Caki2 (cell line): ENCODE measurements at places on chromosomes 16 and 17.

DNA sequence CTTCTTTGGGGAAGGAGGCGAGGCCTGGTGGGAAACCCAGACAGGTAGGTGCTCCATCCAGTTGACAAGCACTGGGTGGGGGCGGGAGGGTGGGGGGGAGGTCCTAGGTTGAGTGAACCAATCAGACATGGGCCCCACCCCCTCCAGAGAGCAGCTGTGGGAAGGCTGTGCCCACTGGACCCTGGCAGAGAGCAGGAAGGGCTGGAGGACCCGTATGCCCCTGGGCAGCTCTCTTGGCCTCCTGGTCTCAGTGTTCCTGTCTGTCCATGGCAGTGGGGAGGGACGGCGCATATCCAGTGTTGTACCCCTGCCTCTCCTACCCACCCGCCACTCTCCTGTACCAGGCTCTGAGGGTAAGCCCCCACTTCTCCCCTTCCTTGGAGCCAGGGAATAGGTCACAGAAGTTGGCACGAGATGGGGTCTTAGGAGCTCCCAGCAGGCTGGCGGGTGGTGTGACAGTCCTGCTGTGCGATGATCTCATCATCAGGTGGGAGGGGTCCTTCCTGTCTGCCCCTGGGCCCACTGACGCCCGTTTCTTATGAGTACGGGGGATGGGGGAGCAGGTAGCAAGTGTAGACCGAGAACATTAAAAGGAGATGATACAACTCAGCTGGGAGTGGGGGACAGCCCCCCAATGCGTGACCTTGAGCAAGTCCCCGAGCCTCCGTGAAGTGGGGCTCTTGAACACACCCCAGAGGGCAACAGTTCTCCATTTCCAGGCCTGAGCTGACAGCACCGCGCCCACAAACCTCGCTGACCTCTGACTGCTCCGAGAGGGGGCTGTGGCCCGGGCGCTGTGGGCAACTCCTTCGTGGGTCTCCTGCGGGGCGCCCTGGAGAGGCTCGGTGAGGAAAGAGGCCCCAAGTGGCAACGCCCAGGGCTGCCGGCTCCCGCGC lies 1.2 kb upstream of the ZFPM1 start:
- peak; percentile 30 for DNase-seq

DNA sequence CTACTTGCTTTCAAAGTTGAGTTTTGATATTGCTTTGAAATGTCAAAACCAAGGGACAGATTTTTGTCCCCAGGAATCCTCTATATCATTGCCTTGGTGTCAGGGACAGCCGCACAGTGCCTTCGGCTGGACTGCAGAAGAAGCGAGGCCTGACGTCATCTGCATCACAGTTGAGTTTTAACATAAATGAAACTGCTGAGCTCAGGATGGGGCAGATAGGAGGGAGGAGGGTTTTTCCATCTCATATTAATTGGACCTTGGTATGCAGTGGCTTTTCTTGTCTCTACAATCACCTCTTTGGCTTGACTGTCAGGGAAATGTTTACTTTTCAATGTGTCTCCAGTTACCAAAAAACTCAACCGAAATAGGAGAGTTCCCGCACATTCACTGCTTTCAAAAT lies 111.3 kb downstream of the AATF start:
- no peak for DNase-seq

DNA sequence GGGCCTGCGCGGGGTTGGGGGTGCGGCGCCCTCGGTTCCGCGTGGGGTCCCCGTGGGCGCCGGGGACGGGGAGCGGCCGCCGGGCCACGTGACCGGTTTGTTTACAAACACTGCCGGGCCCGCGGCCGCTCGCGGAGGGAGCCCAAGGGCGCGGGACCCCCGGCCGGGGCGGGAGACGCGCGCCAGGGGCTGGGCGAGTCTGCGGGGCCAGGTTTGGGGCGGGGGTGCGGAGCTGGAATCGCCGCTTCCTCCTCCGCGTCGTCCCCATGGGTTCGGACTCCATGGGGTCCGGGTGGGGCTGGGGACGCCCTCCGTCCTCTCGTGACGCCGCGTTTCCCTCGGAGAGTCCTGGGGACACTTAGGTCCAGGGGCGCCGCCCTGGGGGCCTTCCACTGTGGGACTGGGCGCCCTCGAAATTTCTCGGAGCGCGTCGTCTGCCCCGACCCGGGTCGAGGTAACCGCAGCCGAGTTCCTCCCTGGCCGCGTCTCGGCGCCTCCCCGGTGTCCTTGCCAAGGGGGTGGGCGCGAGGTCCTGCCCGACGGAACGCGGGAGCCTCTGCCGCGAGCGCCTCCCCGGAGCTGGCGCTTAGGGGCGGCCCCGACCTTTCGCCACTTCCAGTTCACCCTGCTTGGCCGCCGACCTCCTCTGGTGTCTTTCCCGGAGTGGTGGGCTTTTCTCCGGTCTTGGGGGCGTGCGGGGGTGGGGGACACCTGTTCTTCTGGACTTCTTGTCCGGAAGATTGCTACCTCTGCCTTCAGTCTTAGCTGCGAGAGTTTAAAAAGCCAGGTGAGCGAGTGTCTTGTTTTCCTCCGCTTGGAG lies 684 bp downstream of the YPEL2 start:
- peak; percentile 13 for DNase-seq

- DNase-seq: no peak
These were observed at the start of gene KRTAP16-1 for GRCh38 chr17:41308918-41309359. TSS of gene KRTAP16-1 (minus strand) at chr17:41309309. CDS start at chr17:41309253, 56 bp downstream.

DNA sequence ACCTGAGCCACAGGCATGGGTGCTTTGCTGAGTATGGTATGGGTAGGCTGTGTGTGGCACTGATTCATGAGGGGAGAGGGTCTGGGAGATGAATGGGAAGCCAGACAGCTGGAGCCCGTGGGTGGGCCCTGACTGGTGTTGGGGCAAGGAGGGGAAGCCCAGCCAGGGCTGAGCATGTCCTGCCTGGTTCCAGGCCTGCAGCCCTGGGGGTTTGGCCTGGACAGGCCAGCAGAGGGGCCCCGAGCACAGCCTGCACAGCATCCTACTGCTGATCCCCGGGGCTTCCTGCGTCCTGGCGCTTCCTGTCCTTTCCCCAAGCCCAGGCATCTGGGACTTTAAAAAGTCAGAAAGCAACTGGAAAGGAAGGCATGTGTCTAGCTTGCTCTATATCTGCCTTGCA lies 4.6 kb upstream of the MVD start:
- DNase-seq: no peak

GRCh38 chr17:61997664-61998063 lies 67.4 kb downstream of the MED13 start:
- DNase-seq: no peak

- peak; percentile 73 for DNase-seq
These were observed 23.2 kb downstream of the ZNF213 start for GRCh38 chr16:3158026-3158509.

DNA sequence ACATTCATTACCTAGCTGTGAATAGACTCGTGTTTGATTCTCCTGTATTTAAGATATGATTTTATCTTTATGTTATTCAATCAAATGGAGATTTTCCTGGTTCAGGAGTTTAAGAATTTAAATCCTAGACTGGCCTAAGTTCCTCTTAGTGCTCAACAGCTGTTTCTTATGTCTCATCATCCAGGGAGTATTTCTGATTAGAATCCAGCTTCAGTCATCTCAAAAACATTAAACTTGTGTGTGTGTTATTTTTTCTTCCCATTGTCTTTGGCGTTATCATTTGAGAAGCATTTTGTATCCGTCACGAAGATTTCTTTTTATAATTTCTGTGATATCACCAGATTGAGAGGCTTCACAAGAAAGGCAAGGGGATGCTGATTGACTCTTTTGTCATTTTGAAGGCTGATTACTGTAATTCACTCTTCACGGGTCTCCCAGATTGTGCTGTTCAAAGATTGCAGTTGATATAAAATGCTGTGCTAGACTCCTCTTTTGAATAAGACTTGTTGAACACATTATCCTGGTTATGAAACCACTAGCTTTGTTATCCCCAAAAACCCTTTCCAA lies 204.8 kb downstream of the CDH8 start:
- DNase-seq: no peak

GRCh38 chr16:4713663-4714501 lies 20.2 kb downstream of the ANKS3 start:
- no peak for DNase-seq

- no peak for DNase-seq
These were observed 1410.9 kb upstream of the CDH8 start for GRCh38 chr16:63447121-63447520.

DNA sequence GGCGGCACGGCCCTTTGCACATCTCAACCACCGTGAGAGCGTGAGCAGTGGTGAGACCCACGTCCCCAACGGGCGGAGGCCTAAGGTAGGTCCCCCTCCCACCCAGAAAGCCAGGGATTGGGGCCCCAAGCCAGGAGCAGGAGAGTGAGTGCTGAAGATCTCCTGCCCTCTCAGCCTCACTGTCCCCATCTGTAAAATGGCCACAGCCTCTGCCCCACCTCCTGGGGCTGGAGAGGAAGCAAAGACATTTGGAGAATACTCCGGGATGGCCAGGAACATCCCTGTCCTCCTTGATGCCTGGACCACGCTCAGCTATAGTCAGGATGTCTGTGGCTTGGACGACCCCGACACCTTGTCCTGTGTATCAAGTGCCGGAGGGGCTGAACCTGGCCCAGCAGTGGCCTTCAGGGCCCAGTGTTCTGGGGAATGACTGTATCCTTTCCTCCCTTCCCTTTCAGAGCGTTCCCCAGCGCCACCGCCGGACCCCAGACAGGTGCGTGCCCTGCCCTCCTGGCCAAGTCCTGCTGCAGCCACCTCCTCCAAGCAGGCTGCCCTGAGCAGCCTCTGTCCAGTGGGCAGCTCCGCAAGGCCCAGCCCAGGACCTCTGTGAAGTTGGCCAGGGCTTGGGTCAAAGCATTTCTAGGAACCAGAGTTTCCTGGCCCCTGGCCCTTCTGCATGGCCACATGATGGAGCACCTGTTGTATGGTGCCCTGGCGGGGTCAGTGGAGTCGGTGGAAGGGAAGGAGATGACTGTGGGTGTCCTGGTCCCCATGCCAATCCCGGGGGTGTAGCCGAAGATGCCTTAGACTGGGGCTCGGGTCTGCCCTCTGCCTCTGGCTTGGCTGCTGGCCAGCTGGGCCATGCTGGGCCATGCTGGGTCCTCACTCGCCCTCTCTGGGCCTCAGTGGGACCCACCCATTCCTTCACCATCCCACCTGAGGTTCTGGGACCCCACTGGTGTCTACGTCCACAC lies 38.4 kb downstream of the ADCY7 start:
- no peak for DNase-seq

DNA sequence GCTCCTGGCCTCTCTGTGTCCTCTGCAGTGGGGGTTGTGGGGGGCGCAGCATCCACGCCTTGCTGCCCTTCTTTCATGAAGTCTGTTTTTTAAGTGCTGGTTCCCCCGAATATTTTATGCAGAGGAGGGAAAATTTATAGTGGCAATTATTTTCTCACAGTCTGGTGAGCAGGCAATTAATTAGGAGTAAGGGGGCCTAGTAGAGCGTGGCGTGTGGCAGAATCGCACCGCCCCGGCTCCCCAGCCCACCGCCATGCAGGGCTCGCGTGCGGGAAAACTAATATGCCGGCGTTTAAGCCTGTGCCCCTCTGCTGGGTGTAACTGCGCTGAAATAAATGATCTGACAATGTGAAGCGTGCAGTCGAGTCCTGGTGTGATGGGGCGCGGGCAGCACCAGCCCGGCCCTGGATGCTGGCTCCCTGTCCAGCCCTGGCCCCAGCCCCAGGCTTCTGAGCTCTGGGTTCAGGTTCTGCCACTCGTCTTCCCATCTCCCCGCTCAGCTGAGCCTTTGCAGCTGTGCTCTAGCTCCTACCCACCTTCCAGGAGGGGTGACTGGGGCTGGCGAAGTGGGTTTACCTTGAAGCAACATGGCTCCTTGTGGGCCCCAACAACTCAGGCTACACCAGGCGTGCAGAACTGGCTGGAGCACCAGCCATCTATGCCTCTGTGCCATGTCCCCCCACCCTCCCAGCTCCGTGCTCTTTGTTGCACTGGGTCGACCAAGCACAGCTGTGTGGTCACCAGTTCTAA lies 13.8 kb downstream of the ENGASE start:
- DNase-seq: no peak

DNA sequence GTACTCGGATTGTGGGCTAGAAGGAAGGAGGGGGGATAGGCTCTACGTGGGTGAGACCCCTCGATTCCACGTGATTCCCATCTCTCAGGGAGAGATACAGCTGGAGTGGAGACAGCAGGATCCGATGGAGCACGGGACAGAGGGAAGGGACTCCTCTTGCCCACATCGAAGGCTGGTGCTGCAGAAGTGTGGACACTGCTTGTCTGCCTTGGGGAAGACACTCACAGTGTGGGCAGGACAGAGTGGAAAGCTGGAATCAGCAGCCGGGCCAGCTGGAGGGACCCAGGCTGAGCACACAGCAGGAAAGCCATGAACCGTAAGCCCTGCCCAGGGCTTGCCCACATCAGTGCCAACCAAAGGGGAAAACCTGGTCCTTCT lies 42.1 kb upstream of the RPH3AL start:
- no peak for DNase-seq

- peak; percentile 72 for DNase-seq
These were observed 2.1 kb downstream of the ACE start for GRCh38 chr17:63478814-63479494.

- DNase-seq: peak; percentile 61
These were observed 690 bp downstream of the RHOT1 start for GRCh38 chr17:32142857-32143526.

DNA sequence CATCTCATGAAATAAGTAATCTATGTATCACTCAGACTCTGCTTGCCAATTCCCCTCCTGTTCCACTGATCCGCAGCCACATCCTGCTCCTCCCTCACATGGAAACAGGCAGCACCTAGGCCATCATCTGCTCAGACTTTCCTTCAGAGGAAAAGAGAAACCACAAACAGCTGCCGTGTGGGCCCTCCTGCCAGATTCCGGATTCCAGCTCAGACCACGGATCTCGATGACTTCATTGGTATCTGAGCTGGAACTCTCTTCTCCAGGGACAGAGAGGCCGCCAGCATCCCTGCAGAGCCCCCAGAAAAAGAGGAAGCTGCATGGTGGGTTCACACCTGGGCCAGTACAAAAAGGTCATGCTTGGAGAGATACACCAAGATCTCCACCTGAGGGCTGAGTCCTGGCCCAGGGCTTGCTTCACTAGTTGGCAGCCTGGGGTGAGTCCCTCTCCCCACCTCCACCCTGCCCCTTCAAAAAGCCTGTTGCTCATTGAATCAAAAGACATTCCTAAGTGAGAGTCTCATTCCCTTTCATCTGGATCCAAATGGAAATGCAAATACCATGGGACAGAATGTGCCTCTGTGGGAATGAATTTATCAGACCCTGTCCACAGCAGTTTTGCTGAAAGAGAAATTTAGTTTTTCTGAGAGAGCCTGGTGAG lies 47.2 kb downstream of the HOXB1 start:
- DNase-seq: peak; percentile 97

DNA sequence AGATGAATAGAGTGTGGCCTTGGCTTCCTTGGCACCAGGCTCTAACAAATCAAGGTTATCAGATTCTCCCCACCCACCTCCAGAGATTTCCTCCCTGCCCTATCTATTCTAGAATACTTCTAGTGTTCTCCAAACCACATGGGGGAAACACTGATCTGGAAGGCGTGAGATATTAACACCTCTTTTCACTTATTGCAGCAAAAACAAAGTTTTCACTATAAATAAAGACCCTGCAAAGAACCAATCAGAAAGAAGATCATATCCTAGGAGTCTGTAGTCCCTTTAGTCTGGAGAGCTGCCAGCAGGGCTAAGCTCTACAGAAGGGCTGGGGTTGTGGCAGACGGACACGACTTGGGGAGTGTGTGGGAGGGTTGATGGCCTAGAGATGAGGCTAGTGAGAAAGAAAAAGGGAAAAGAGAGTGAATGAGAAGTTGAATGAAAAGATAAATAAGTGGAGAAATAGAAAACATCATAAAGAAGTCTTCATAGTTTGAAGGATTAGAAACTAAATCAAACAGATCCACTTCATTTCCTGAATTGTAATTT lies 8.6 kb upstream of the SKAP1 start:
- DNase-seq: no peak
